ENCODE measurements at places on chromosomes 16 and 17. TPM values are rescaled to one million over a fixed set of nuclear protein-coding genes. Genes with fewer than 3 reads are reported as not detected.
A peak's percentile ranks its signal among the peaks of the same experiment; 100 is the strongest.

GRCh38 chr17:1965556-1966273, 59.4 kb downstream of the RTN4RL1 start:
- peaks cover 17% of the 10 kb centered on the region for H3K27me3 ChIP-seq
- H3K4me3 ChIP-seq: no peak overlapping the region
- H3K36me3 ChIP-seq: no peaks in the 10 kb centered on the region
- no peak overlapping the region for H3K27ac ChIP-seq
- peaks cover 12% of the 10 kb centered on the region for H3K4me1 ChIP-seq
- DNase-seq: no peak

GRCh38 chr17:47644324-47644723, 5.4 kb upstream of the KPNB1 start:
- no peak overlapping the region for H3K27ac ChIP-seq
- no peaks in the 10 kb centered on the region for H3K27me3 ChIP-seq
- H3K4me3 ChIP-seq: no peak overlapping the region

GRCh38 chr17:73641826-73642600, 2.2 kb downstream of the SDK2 start:
- DNase-seq: peak; percentile 51
- no peaks in the 10 kb centered on the region for H3K36me3 ChIP-seq
- peaks cover 38% of the 10 kb centered on the region for H3K27me3 ChIP-seq
- no peak overlapping the region for H3K4me3 ChIP-seq
- no peak overlapping the region for H3K27ac ChIP-seq

The TUBG1 gene
- total RNA-seq: 59.1 TPM

GRCh38 chr17:44878627-44879221, 20.5 kb downstream of the EFTUD2 start:
- H3K4me1 ChIP-seq: peaks cover 3% of the 10 kb centered on the region
- no peak overlapping the region for H3K27ac ChIP-seq
- no peak overlapping the region for H3K4me3 ChIP-seq
- no peak for DNase-seq
- H3K36me3 ChIP-seq: peaks cover 36% of the 10 kb centered on the region

DNA sequence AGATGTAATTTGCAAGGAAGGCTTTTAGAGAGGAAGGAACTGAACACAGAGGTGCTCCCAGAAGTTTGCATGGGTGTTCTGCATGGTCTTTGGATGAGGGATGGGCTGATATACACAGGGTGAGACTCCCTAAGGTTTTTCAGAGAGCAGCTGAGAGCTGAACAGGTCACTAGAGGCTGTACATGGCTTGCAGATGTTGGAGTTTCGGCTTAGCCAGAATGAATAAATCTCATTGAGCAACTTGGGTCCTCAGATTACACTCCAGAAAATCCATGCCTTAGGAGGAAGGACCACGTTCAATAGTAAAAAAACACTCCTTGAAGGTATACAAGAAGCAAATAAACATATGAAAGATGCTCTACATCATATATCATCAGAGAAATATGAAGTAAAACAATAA, 7.5 kb upstream of the ITGB3 start:
- H3K4me1 ChIP-seq: no peaks in the 10 kb centered on the region
- no peak overlapping the region for H3K4me3 ChIP-seq
- DNase-seq: no peak
- no peaks in the 10 kb centered on the region for H3K36me3 ChIP-seq
- H3K27ac ChIP-seq: no peak overlapping the region

DNA sequence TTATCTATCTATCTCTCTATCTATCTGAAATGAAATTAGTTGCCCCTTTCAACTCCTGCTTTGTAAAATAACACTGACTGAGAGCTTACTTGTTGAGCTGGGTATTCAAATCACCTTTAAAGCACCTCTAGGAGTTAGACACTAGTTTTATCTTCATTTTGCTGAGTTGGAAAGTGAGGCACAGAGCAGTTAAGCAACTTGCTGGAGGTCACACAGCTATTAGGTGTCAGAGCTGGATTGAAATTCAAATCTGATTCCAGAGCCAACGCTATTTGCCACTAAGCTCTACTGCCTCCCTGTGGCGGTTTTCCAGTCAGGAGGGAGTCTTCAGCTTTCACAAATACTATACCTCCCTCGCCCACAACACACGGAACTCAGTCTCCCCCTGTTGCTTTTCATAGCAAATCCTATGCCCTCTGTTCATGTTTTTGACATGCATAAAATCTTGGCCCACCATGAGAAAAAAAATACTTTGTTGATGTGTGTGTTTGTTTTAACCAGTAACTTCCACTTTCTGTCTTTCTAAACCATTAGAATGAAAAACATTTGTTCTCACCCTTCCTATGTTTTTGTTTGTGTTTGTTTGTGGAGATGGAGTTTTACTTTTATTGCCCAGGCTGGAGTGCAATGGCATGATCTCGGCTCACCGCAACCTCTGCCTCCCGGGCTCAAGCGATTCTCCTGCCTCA, 74.8 kb upstream of the SMURF2 start:
- no peak for DNase-seq
- H3K36me3 ChIP-seq: no peaks in the 10 kb centered on the region
- H3K4me1 ChIP-seq: peaks cover 8% of the 10 kb centered on the region
- no peak overlapping the region for H3K4me3 ChIP-seq
- H3K27ac ChIP-seq: no peak overlapping the region

- no peaks in the 10 kb centered on the region for H3K36me3 ChIP-seq
- no peaks in the 10 kb centered on the region for H3K27me3 ChIP-seq
- DNase-seq: no peak
- H3K27ac ChIP-seq: no peak overlapping the region
- peak overlapping the region; percentile 55 for H3K4me3 ChIP-seq
These were observed 1.5 kb upstream of the GSE1 start for GRCh38 chr16:85611444-85612190.

GRCh38 chr17:40553694-40554534, 11.4 kb downstream of the CCR7 start:
- no peaks in the 10 kb centered on the region for H3K36me3 ChIP-seq
- DNase-seq: no peak
- H3K4me1 ChIP-seq: peaks cover 32% of the 10 kb centered on the region
- H3K27me3 ChIP-seq: no peaks in the 10 kb centered on the region

GRCh38 chr16:69794486-69794885, 32.4 kb downstream of the WWP2 start:
- DNase-seq: no peak
- peaks cover 1% of the 10 kb centered on the region for H3K36me3 ChIP-seq
- no peaks in the 10 kb centered on the region for H3K4me1 ChIP-seq

GRCh38 chr16:85800321-85800669, 800 bp downstream of the COX4I1 start:
- H3K27me3 ChIP-seq: no peaks in the 10 kb centered on the region
- peaks cover 34% of the 10 kb centered on the region for H3K36me3 ChIP-seq

- H3K27me3 ChIP-seq: no peaks in the 10 kb centered on the region
- peak overlapping the region; percentile 80 for H3K27ac ChIP-seq
- DNase-seq: no peak
- H3K4me3 ChIP-seq: peak overlapping the region; percentile 56
- no peaks in the 10 kb centered on the region for H3K36me3 ChIP-seq
- peaks cover 24% of the 10 kb centered on the region for H3K4me1 ChIP-seq
These were observed 1.2 kb upstream of the YPEL2 start for GRCh38 chr17:59330053-59330942.

DNA sequence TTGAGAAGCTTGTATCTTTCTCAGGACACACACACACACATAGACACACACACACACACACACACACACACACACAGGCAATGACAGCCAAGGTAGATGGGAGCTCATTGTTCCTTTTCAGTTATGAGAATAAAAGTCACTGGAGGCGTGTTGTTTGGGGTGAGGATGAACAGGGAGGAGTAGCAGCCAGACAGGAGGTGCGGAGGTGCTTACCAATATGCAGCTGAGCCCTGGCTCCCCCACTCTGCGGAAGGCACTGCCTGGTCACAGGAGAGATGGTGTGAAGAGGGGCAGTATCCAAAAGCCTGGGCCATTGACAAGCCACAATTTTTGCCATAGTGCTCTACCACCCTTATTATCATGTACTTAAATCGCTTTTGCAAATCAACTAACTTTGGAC, 77.4 kb downstream of the CBLN1 start:
- H3K4me1 ChIP-seq: no peaks in the 10 kb centered on the region
- no peak for DNase-seq
- H3K27me3 ChIP-seq: peaks cover 2% of the 10 kb centered on the region
- H3K27ac ChIP-seq: no peak overlapping the region

DNA sequence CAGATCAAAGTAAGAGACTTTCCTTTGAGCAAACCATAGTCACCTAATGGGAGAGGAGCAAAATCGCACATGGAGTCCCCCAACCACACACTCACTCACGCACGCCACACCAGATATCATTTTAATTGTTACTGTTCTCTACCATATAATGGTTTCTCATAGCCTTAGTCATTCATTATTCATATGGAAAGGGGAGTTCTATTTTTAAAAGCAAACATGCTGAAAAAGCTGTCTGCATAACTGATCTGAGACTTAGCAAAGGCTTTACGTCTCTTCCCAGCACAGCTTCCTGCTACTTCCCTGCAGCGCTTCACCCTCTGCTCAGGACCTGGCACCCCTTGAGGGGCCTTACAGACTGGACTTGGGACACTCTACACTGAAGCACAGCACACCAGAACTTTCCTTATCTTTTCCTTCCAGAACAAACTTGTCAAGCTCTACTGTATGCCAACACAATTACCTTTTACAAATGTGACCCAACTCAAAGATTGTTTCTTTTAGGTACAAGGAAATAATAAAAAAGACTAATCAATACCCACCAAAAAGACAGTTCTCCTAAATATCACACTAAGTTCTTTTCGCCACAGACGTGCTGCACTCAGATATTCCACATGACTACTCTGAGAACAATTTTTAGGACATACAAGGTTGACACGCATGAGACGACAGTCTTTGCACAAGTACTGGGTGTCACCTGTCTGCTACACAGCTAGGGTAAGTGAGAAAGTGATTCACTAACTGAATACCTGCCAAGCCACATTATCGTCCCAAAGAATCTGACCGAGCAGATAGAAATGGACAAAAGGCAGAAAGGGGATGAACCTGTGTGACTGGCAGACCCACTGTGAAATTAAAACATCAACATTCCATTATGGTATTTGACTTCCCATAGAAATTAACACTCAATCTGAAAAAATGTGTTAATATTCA, 21.5 kb downstream of the SRP68 start:
- H3K27me3 ChIP-seq: no peaks in the 10 kb centered on the region
- no peak overlapping the region for H3K27ac ChIP-seq
- H3K4me1 ChIP-seq: peaks cover 5% of the 10 kb centered on the region
- no peak for DNase-seq
- H3K36me3 ChIP-seq: peaks cover 31% of the 10 kb centered on the region

- H3K27ac ChIP-seq: no peak overlapping the region
- no peak overlapping the region for H3K4me3 ChIP-seq
- no peaks in the 10 kb centered on the region for H3K36me3 ChIP-seq
- peaks cover 25% of the 10 kb centered on the region for H3K27me3 ChIP-seq
- H3K4me1 ChIP-seq: no peaks in the 10 kb centered on the region
- DNase-seq: no peak
These were observed 1.4 kb upstream of the CHST4 start for GRCh38 chr16:71524566-71525553.

- H3K4me1 ChIP-seq: peaks cover 16% of the 10 kb centered on the region
- peak; percentile 71 for DNase-seq
- no peaks in the 10 kb centered on the region for H3K27me3 ChIP-seq
- no peak overlapping the region for H3K4me3 ChIP-seq
- H3K36me3 ChIP-seq: peaks cover 4% of the 10 kb centered on the region
These were observed 95.0 kb downstream of the PLCG2 start for GRCh38 chr16:81873843-81874752.

The VASN gene
- not detected for total RNA-seq

GRCh38 chr16:29766571-29766970, 11.5 kb upstream of the ZG16 start:
- H3K4me1 ChIP-seq: peaks cover 8% of the 10 kb centered on the region
- H3K36me3 ChIP-seq: no peaks in the 10 kb centered on the region
- H3K27me3 ChIP-seq: peaks cover 3% of the 10 kb centered on the region
- no peak for DNase-seq

- no peaks in the 10 kb centered on the region for H3K27me3 ChIP-seq
- no peaks in the 10 kb centered on the region for H3K36me3 ChIP-seq
- DNase-seq: no peak
- H3K27ac ChIP-seq: no peak overlapping the region
These were observed 175.3 kb downstream of the NPIPB11 start for GRCh38 chr16:29231244-29231643.

GRCh38 chr16:78503602-78504001, 404.1 kb downstream of the WWOX start:
- H3K4me1 ChIP-seq: no peaks in the 10 kb centered on the region
- H3K4me3 ChIP-seq: no peak overlapping the region
- no peak for DNase-seq
- H3K27ac ChIP-seq: no peak overlapping the region
- H3K27me3 ChIP-seq: no peaks in the 10 kb centered on the region

GRCh38 chr17:64295146-64295545, 32.1 kb upstream of the TEX2 start:
- no peaks in the 10 kb centered on the region for H3K27me3 ChIP-seq
- H3K36me3 ChIP-seq: peaks cover 10% of the 10 kb centered on the region
- no peak for DNase-seq
- H3K4me3 ChIP-seq: no peak overlapping the region
- H3K4me1 ChIP-seq: no peaks in the 10 kb centered on the region

DNA sequence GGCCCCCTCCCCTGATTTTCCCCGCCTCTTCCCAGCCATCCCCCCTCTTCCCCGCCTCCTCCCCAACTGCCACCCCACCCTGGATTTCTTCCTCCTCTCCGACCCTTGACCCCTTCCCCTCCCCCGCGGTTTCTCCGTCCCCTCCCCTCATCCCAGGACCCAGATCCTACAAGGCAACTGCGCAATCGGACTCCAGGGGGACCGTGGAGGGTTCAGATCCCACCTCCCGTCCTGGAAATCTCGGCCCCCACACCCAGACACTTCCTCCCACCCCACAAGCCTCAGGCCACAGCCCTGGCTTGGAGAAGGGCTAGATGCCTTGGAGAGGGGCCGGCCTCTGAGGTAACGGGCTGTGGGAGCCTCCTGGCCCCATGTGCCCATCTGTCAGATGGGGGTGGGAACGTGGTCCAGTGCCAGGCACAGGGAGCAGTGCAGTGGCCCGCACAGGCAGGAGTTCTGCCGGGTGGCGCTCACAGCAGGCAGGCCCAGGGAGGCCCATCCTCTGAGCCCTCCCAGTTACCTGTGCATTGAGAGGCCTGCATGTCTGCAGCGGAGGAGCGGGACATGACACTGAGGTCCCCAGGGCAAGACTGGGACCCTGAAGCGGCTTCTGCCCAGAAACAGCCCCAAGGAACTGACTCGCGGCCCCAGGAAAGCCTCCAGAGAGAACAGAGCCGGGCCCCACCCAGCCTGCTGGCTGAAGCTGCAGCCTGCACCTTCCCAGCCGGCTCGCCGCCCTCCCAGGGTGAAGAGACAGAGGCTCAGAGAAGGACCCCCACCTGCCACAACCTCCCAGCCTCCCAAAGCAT, 16.7 kb downstream of the ZNF423 start:
- no peaks in the 10 kb centered on the region for H3K4me1 ChIP-seq
- no peak overlapping the region for H3K4me3 ChIP-seq
- H3K36me3 ChIP-seq: no peaks in the 10 kb centered on the region
- H3K27ac ChIP-seq: no peak overlapping the region
- DNase-seq: no peak

- H3K27ac ChIP-seq: no peak overlapping the region
- H3K4me1 ChIP-seq: peaks cover 25% of the 10 kb centered on the region
- H3K4me3 ChIP-seq: no peak overlapping the region
- DNase-seq: peak; percentile 56
- H3K27me3 ChIP-seq: no peaks in the 10 kb centered on the region
These were observed 12.2 kb downstream of the FBXO31 start for GRCh38 chr16:87371261-87371866.

- H3K4me3 ChIP-seq: peak overlapping the region; percentile 81
- no peaks in the 10 kb centered on the region for H3K27me3 ChIP-seq
- DNase-seq: no peak
- peaks cover 13% of the 10 kb centered on the region for H3K4me1 ChIP-seq
- H3K27ac ChIP-seq: peak overlapping the region; percentile 81
These were observed 14.2 kb downstream of the KIF1C start for GRCh38 chr17:5011928-5012327.

Measured in natural killer cell treated with Interleukin-12 subunit alpha and Interleukin-12 subunit beta and Interleukin-15 and Interleukin-18, amount 100 ng/mL, for 72 hours (primary cell).